ENCODE measurements at places on chromosomes 3 and 15. TPM values are rescaled to one million over a fixed set of nuclear protein-coding genes. Genes with fewer than 3 reads are reported as not detected.

GRCh38 chr15:60773901-60774300 lies 295.0 kb upstream of the ICE2 start:
- no peak for DNase-seq

DNA sequence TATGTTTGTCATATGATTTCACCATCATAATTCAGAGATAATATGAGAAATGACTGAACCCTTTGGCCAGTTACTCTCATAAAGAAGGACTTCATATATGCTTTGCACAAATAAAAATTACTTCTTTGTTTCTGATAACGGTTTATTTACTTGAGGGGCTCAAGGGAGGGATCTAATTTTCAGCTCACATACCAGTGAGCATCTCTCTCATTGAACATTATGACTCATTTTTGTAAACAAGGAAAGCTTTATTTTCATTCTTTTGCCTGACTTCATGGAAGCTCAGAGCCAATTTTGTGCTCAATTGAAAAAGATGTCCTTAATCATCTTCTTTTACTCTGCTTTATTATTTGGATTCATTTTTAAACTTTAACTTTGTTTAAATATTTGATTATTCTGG lies 5.8 kb downstream of the NLGN1 start:
- no peak for DNase-seq

DNA sequence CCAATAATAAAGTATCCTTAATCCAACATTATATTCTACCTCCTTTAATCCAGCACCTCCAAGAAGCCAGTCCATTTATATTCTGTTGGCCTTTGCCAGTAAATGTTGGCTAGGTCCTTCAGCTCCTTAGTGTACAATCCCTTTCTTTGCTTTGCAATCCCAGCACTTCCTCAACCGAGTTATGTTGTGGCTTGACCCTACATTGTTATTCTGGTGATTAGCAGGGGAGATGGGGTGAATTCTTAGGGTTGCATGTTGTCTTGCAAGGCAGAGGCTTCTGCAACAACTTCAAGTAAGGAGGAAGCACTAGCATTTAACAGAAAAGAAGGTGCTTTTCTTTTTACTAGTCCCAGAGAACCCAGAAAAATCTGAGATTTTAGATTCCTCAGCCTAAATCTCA lies 127.2 kb downstream of the CD47 start:
- no peak for DNase-seq

GRCh38 chr15:76343313-76343996 lies 6.9 kb downstream of the ISL2 start:
- no peak for DNase-seq

GRCh38 chr3:138916824-138917223 lies 30.1 kb downstream of the FOXL2 start:
- no peak for DNase-seq

- no peak for DNase-seq
Observed at GRCh38 chr15:34039790-34040113, 748 bp upstream of the AVEN start.

- no peak for DNase-seq
Observed at GRCh38 chr3:126994661-126995245, 11.8 kb downstream of the PLXNA1 start.

DNA sequence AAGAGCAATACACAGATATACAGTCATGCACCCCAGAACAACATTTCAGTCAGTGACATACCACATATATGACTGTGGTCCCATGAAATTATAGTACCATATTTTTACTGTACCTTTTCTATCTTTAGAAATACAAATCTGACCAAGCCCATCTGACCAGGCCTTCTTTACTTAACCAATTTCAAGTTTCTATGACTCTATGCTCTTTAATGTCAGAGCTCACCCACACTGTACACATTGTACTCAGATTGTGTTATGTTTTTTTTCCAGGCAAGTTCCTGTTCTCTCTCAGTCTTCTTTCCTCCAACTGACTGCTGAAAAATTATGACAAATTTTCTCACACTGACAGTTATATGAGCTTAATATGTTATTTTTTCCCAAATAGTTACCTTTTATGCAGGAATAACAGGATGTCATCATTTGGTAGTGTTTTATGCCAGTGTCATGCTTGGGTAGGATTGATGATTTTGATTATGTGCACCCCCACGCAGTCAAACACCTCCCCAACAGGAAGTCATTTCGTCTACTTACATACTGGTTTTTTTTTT lies 8.0 kb upstream of the CBLB start:
- no peak for DNase-seq

GRCh38 chr3:114025451-114025850 lies 30.9 kb downstream of the CCDC191 start:
- no peak for DNase-seq

DNA sequence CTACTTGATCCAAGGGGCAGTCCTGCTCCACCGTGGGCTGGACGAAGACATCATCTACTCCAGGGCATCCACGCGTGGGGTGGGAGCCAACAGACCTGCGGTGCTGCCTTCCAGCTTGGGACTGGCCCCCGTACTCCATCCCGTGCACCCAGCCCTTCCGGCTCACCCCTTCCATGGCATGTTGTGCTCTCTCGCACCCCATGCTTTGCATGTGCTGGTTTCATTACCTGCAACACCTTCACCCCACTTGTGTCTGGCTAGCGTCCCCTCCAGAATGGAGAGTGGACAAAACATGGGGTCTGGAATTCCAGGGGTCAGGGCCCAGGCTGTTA lies 30.2 kb downstream of the SEMA7A start:
- no peak for DNase-seq

DNA sequence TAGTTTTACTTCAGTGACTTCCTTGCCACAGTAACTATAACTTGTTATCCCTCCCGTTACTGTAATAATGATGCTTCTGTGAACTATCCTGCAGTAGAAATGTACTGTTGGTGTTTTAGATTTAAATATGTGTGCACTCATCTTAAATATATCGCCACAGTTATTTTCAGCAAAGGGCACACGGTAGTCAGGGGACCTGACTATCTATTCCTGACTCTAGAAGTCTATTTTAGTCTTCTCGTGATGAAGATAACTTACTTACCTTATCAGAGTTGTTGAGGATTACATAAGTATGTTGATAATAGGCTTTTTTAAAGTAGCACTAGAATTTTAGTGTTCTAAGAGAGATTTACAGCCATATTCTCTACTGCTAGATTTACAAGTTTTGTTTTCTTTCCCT lies 65.3 kb downstream of the ECT2 start:
- no peak for DNase-seq

DNA sequence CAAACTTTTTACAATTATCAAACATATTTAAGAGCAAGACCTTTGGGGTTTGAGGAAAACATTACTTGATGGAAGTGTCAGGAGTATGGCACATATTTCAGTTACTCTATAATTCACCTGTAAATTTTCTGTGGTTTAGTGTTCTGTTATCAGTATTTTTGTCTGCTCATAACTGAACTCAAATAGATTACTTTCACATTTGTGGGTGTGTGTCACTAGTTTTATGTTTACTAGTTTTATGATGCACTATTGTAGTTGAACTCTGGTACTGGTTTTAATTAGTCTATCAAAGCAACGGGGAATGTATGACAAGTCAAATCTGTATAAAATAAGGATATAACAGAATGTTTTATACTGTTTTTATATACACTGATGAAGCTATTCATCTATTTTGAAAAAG lies 27.2 kb downstream of the OXSM start:
- DNase-seq = no peak

DNA sequence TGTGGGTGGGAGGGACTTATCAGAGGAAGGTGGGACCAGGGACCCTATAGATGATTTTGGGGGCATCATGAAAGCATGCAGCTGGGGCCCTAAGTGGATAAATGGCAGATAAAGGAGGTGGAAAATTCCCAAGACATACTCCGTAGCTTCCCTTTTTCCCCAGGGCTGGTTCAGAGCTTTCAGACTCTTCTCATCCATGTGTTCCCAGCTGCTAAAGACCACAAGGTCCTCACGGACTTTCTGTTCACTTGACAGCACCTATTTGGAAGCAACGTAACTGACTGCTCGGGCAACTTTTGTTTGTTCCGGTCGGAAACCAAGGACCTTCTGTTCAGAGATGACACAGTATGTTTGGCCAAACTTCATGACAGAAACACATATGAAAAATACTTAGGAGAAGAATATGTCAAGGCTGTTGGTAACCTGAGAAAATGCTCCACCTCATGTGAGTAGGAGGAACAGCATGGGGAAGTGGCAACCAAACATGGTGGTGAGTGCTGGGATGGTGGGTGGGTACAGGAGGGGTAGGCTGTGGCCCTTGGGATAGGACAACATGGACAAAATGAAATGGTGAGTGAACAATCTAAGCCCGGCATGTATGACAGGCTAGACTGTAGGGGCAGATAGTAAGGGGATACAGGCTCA lies 28.7 kb upstream of the SRPRB start:
- no peak for DNase-seq

CYP11A1 gene
- 11.8 TPM for total RNA-seq

UBE2E2 gene
- 33.4 TPM for total RNA-seq

DPPA4 gene
- not detected for total RNA-seq

KNSTRN gene
- total RNA-seq = 16.0 TPM

ADAMTS7 gene
- total RNA-seq = 0.42 TPM

PLCH1 gene
- total RNA-seq = 2.1 TPM

CRYBG3 gene
- 16.4 TPM for total RNA-seq
